ENCODE measurements at places on chromosomes 4 and X. TPM values are rescaled to one million over a fixed set of nuclear protein-coding genes. Genes with fewer than 3 reads are reported as not detected.

The NSG1 gene
- total RNA-seq, result 0.56 TPM

The SLC9B1 gene
- 0.28 TPM for total RNA-seq

The DCAF8L2 gene
- not detected for total RNA-seq

The TLR2 gene
- total RNA-seq, result under 0.01 TPM

The SPATA18 gene
- total RNA-seq, result 4.7 TPM

The SMIM43 gene
- total RNA-seq, result 1.4 TPM

The FHDC1 gene
- total RNA-seq, result under 0.01 TPM

The CACNA1F gene
- not detected for total RNA-seq

The UGT2B11 gene
- total RNA-seq, result not detected

The DDX53 gene
- not detected for total RNA-seq

The UGT2B7 gene
- total RNA-seq, result not detected

The SLC7A11 gene
- total RNA-seq, result 24.7 TPM

The EDA2R gene
- 23.8 TPM for total RNA-seq

The ZMAT1 gene
- not detected for total RNA-seq

The PRSS12 gene
- 62.2 TPM for total RNA-seq

The SPANXD gene
- total RNA-seq, result not detected

The RAB9B gene
- 0.90 TPM for total RNA-seq

The UNC5C gene
- under 0.01 TPM for total RNA-seq

The RBMXL3 gene
- not detected for total RNA-seq

The FOXO4 gene
- 2.0 TPM for total RNA-seq

The ARMCX6 gene
- total RNA-seq, result 26.7 TPM

The S100G gene
- not detected for total RNA-seq

The CXCR3 gene
- not detected for total RNA-seq

The RGN gene
- 0.18 TPM for total RNA-seq

The TEC gene
- total RNA-seq, result 1.1 TPM

The MAGEB10 gene
- total RNA-seq, result not detected

The CPE gene
- total RNA-seq, result 3.6 TPM

The ABLIM2 gene
- total RNA-seq, result under 0.01 TPM

The RBM3 gene
- total RNA-seq, result 341 TPM

The FAAH2 gene
- total RNA-seq, result not detected

The SGCB gene
- 25.8 TPM for total RNA-seq

The TCEAL6 gene
- not detected for total RNA-seq

The ETDB gene
- total RNA-seq, result not detected

The ADH7 gene
- not detected for total RNA-seq

The OPHN1 gene
- 13.1 TPM for total RNA-seq

The RTL3 gene
- total RNA-seq, result 1.1 TPM

The PNMA3 gene
- not detected for total RNA-seq

The MAGEB2 gene
- not detected for total RNA-seq

The HTN3 gene
- total RNA-seq, result not detected

The CCDC120 gene
- under 0.01 TPM for total RNA-seq

The METTL14 gene
- 5.0 TPM for total RNA-seq

The UBE2D3 gene
- total RNA-seq, result 387 TPM

The MAGED4B gene
- total RNA-seq, result 35.5 TPM

The ANKRD50 gene
- total RNA-seq, result 35.3 TPM

The HSFX4 gene
- not detected for total RNA-seq

The ALPK1 gene
- total RNA-seq, result 8.6 TPM
